ENCODE measurements at places on chromosomes 7 and 10. TPM values are rescaled to one million over a fixed set of nuclear protein-coding genes. Genes with fewer than 3 reads are reported as not detected.

- DNase-seq = peak; percentile 57
These were observed 56.7 kb upstream of the EBF3 start for GRCh38 chr10:130020651-130021382.

The ATOH7 gene
- total RNA-seq = not detected

GRCh38 chr7:2893411-2893861 is 49.3 kb upstream of the GNA12 start:
- DNase-seq = peak; percentile 33

DNA sequence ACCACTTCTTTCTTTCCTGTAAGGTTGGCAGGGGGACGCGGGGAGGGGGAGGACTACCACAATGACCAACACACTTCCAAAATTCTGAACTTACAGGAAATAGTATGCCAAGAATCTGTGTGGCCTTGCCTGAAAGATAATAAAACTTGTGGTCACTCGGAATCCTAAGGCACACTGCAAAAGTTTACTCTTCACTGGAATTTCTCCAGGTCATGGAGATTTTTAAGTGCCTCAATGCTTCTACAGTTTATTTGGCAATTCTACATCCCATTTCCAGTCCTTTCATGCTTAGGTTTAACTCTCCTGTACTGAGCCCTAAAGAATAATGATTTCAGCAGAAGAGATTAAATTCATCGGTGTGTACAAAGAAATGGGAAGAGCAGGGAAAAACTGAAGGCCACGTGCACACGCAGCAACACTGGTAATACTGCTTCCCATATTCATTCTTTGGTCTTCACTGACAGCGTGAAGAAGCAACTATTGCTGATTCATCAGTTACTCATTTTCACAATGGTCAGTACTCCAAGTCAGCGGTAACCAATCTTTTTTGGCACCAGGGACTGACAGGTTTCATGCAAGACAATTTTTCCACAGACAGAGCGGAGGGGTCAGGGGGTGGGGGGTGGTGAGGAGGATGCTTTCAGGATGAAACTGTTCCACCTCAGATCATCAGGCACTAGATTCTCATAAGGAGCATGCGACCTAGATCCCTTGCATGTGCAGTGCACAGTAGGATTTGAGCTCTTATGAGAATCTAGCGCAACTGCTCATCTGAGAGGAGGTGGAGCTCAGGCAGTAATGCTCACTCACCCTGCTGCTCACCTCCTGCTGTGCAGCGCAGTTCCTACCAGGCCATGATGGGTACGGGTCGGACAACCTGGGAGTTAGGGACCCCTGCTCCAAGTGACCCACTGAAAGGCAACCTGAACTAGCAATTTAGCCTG is 9.8 kb downstream of the LARP4B start:
- peak; percentile 72 for DNase-seq

The TFEC gene
- not detected for total RNA-seq

Data from RPMI7951 (cell line).